ENCODE measurements at places on chromosomes 5 and 9. TPM values are rescaled to one million over a fixed set of nuclear protein-coding genes. Genes with fewer than 3 reads are reported as not detected.

Gene PDE4D
- total RNA-seq = 35.0 TPM

Gene BDP1
- total RNA-seq = 48.9 TPM

DNA sequence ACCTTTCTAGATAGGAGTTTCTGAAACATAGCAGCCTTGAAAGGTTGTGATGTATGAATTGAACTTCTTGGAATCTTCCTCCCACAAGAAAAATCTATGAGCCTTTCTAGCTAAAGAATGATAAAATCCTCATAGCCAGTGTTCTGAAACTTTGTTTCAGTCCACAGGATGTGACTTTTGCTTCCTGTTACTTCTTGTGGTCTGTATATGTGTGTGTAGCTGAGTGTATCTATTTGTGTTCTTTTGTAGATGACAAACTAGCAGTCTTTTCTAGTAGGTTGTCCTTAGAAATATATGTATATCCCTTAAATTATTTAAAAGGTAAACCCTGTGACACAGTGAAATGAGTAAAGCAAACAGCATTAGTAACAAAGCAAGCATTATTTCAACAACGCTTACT lies 188.8 kb downstream of the MRPS30 start:
- no peak for ATAC-seq

GRCh38 chr5:139947727-139948126 lies 95.4 kb downstream of the NRG2 start:
- no peak for ATAC-seq

GRCh38 chr9:77982581-77983319 lies 48.9 kb downstream of the GNAQ start:
- no peak for ATAC-seq

DNA sequence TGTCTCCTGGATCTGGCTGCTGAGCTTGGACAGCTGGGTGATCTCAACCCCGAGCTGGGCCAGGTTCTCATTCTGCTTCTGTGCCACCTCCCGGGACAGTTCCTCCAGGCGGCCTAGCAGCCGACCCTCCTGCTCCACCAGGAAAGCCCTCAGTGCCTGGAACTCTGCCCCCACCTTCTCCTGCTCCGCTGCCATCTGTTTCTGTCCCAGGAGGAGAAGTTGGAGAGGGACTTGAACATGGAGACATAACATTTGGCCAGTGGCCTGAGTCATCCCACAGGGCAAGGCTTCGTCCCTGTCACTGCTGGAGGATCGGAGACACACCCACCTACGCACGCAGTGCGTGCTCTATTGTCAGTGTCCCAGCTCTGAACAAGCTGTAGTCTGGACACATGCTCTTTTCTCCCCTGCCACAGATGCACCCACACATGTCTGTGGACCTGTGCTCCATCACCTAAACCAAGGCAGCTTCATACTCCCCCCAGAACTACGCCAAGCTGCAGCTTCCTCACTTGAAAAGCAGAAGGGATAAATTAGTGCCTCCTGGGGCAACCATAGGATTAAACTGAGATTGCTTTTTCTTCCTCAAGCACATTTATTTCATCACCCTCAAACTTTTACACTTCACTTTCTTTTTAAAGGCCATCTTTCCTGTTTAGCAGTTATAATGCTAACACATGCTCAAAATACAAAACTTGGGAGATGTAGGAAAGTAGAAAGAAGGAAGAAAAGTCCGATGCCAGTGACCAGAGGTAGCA lies 4.9 kb downstream of the TRIM7 start:
- no peak for ATAC-seq

DNA sequence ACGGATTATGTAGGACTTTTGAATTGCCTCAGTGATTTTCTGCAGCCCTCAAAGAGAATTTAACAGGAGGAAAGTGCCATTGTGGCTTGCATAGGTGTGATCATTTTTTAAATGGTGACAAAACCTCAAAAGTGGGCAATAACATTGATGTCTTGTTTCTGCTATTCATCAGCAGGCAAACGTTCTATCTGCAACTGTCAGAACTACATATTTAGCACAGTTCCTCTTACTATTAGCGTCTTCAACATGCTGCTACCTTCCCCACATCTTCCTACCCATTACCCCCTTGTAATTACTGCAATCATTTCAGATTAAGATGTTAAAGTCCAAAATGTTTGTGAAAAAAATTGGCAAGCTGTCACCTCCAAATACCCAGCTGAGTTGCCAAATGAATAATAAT lies 254.6 kb downstream of the SMARCA2 start:
- no peak for ATAC-seq
